ENCODE measurements at places on chromosomes 3 and 15.

- no peak for DNase-seq
Measured at GRCh38 chr3:42545284-42545900, 36.4 kb downstream of the SEC22C start.

DNA sequence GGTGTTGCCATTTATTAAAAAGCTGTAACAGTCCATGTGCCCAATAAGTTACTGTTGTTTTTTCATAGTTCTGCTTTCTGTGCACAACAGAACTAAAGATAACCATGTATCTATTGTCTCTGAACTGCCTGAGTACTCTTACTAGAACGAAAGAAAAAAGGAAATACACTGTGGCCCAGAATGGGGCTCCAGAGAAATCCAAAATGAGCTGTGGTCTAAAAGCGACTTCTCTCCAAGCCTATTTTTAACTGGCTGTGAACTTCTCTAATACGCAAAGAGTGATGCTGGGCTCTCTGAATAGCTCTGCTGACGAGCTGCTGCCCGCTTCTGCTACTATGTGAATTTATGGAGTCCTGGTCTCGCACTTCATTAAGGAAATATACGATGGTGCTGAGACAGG is 56.2 kb upstream of the LPP start:
- no peak for DNase-seq

- DNase-seq, result no peak
Measured at GRCh38 chr3:139234491-139234890, 109.3 kb upstream of the MRPS22 start.

DNA sequence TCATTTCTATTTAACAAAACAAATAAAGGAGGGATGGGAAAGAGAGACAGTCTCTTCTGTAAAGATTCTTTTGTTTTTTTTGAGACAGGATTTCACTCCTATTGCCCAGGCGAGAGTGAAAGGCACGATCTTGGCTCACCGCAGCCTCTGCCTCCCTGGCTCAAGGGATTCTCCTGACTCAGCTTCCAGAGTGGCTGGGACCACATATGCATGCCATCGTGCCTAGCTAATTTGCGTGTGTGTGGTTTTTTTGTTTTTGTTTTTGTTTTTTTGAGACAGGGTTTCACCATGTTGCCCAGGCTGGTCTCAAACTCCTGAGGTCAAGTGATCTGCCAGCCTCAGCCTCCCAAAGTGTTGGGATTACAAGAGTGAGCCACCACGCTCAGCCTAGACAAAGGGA is 23.3 kb downstream of the STAG1 start:
- DNase-seq, result no peak

GRCh38 chr3:100761951-100762350 is 52.7 kb downstream of the TFG start:
- DNase-seq, result no peak

GRCh38 chr15:70558406-70559264 is 204.7 kb downstream of the UACA start:
- DNase-seq, result no peak

GRCh38 chr3:129822241-129822640 is 71.3 kb downstream of the TMCC1 start:
- DNase-seq, result no peak

- DNase-seq, result no peak
Measured at GRCh38 chr15:92947071-92947730, 47.1 kb downstream of the CHD2 start.

- no peak for DNase-seq
Measured at GRCh38 chr3:119042162-119042561, 7.5 kb upstream of the IGSF11 start.

DNA sequence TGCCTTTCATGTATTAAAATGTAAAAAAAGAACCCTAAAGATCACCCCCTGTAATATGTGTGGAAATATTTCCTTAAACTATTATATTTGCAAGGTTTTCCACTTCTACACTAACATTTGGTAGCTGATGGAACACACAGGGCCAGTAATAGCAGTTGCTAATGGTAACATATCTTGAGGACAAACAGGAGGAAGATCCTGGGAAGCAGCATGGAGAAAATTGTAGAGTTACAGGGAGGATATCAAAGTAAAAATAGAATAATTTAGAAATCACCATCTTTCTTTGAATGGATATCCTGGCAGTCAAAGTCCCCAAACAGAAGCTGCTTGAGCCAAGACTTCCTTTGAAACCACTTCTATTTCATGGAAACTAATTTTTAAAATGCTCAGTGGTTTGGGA is 29.5 kb upstream of the OSTN start:
- DNase-seq, result no peak

DNA sequence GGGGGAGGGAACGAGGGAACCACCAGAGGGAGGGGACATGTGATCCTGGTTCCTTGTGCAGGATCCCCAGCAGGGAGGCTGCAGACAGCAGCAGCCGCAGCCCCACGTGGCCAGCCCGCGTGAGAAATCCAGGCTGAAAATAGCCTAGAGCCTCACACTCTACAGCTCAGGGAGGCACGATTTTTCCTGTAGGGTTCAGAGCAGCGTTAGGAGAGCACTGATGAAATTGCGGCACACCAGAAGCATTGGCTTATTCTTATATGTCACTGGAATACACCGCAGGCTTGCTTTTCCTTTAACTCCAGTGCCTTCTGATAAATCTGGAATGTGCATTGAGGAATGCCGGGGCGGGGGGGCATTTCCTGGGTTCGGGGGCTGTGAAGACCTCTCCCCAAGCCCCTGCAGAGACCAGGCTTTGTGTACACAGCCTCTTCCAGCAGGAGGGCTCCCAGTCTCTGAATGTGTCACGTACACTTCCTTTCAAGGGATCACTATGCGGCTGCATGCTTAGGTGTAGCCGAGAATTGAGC is 193.0 kb downstream of the ATP10A start:
- no peak for DNase-seq

DNA sequence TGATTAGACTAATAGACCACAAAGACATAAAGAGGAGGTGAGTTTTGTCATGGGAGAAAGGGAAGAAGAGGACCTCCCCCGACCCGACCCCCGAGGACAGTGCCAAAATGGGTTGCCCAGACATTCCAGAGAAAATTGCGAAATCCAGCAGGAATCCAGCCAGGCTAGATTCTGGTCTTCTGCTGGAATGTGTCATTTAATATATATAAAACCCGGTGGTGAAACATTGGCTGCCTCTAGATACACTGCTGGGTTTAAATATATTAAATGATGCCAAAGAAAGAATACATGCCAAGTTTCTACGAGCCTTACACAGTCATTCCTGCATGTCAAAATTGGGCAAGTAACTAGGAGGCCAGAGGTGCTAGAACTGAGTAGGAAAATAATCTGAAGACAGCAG is 45.3 kb upstream of the SPESP1 start:
- DNase-seq, result no peak

GRCh38 chr3:69088063-69088462 is 3.3 kb downstream of the ARL6IP5 start:
- no peak for DNase-seq

DNA sequence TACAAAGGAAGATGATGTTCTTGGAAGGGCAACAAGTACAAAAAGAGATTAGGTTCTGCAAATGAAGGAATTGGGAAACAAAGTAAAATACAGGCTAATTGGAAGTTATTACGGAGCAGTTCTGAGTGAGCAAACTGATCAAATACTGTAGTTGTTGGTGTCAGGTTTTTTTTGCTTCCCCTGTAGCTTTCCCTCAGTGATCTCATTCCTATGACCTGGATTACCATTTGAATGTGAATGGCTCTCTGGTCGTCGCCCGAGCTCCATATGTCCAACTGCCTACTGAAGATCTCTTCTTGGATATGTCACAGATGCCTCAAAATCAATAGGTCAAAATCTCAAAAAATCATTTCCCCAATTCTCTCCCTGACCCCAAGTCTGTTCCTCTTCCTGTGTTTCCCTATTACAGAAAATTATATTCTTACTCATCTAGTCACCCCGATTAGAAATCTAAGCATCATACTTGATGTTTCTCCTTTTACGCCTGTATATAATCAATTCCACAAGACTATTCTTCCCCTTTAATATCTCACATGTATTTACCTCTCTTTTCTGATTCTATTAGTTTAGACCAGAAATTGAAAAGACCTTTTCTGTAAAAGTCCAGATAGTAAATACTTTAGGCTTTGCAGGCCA is 29.0 kb downstream of the GOLM2 start:
- DNase-seq, result no peak

- no peak for DNase-seq
Measured at GRCh38 chr15:32887090-32887489, 169.3 kb downstream of the GREM1 start.

DNA sequence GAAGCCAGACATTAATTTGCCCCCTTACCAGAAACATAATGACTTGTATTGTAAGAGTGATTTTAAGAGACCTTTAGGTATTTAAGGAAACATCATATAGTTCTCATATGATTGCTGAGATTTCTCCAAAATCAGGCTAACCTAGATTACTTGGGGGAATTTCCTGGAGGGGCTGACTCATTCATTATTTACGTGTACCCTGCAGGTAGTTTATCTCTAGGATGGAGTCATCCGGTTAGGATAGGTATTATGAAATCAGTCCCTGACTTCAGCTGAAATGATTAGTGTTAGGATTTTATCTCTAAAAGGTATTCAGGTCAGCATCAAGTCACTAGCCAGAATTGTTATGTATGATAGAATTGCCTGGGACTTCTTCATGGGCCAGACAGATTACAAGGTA is 97.5 kb downstream of the TCF12 start:
- no peak for DNase-seq

- DNase-seq, result no peak
Measured at GRCh38 chr15:80106051-80106450, 46.6 kb downstream of the ZFAND6 start.

- no peak for DNase-seq
Measured at GRCh38 chr3:179510496-179510895, 52.2 kb upstream of the ACTL6A start.

DNA sequence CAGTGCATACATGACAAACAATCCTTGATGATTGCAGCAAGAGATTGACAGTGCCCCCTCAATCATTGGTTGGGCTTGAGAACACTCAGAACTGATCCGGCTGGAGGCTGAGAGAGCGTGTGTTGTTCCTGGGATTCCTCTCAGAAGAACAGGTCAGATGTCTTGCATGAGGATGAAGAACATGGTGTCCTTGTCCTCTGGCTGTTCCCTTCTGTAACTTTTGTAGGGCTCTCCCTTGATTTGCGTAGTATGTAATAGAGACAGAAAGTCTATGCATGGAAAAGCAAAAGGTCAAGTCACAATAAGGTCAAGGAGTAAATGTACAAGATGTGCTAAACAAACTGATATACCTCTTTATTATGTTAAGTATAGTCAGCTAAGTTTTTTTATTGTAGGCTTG is 8.2 kb downstream of the CHST2 start:
- no peak for DNase-seq

DNA sequence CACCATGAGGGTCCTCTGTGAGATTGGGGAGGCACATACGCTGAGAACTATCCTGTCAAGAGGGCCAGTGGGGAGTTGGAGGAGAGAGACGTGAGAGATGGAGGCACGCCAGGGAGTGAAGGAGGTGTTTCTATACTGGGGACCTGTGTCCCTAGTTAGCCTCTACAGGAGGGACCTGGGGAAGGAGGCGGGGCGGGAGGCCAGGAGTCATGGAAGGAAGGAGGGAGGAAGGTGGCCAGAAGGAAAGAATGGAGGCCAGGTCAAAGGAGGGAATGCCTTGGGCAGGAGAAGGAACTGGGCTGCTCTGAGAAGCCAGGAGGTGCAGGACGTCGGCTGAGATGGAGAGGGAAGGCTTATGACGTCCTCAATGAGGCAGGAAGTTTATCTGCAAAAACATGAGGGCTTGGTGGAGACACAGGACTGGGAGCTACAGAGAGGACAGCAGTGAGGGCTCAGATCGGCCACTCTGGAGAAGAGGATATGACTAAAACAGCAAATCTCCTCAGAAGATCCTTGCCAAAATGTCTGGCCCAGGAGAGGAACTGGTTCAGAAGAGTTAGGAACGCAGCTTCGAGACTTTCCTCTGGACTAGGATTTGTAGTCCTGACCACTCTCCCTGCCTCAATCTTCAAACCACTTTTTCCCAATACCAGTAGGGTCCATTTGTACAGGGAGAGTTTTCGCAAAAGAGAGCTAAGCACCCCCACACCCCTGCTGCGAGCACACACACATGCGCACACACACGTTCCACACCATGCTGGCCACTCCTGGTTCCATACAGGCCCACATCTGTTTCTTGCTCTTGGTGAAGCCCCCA is 59.9 kb downstream of the ADCY5 start:
- DNase-seq, result no peak

DNA sequence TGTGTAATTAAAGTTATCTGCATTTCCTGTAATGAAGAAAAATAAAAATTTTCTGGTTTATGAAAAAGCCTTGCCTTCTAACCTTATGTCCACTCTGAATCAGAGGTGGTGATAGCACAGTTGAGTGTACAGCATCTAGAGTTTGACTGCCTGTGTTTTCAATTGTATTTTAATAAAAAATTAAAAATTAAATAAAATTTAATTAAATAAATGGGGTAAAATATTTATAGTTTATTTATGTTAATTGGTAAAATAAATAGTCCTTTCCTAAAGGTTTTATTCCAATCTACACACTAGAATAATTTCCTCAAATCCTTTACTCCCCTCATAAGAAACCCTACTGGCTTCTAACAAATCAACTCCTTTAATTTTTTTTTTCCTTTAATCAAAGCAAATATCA is 111.8 kb upstream of the MYO5C start:
- DNase-seq, result no peak

DNA sequence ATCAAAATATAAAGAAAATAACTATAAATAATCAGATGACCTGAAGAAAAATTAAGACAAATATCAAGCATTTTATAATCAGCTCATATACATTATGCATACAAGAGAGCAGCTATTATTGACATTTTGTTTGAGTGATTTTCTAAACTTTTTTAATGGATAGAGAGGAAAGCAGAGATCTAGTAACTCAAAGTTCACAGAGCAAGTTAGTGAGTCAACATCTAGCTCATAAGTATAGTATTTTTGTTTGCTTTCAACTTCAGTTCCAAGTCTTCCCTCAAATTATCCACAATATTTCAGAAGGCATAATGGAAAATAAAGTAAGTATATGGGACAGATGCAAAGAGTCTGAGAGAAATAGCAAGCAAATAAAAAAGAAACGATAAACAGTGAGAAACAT is 470.1 kb upstream of the ALCAM start:
- DNase-seq, result no peak

- DNase-seq, result peak; percentile 89
Measured at GRCh38 chr3:50445919-50446318, 57.5 kb downstream of the CACNA2D2 start.

DNA sequence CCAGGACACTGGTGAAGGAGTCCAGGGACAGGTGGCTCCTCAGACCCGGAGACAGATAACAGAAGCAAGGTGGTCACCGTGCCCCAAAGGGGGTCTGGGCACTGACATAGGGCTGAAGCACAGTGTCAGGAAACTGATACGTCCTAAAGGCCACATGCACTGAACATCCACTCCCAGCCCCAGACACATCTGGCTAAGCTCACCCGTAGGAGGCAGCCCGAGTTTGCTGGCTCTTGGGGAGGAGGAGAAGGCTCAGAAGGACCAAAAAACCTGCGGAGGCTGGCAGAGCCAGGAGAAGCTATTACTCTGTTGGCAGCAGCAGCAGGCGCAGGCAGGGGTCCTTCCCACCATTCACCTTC is 1.2 kb downstream of the CACNA2D2 start:
- DNase-seq, result no peak

Data from HuH-7 (cell line).